Upper lobe of left lung (tissue), 6 donors: ENCODE measurements at places on chromosomes 4 and X. TPM values are rescaled to one million over a fixed set of nuclear protein-coding genes. Genes with fewer than 3 reads are reported as not detected.
A peak's percentile ranks its signal among the peaks of the same experiment; 100 is the strongest.

Gene SHOX
- total RNA-seq = not detected

Gene CT45A5
- total RNA-seq = not detected

Gene TCEAL7
- 1.8 TPM for total RNA-seq

Gene SULT1E1
- not detected for total RNA-seq

Gene GPR78
- 0.03 TPM for total RNA-seq

Gene ASMT
- not detected for total RNA-seq

Gene GAB1
- 54.3 TPM for total RNA-seq

Gene TLR3
- total RNA-seq = 1.9 TPM

GRCh38 chr4:123256901-123257300 lies 139.7 kb upstream of the SPRY1 start:
- no peak for DNase-seq

DNA sequence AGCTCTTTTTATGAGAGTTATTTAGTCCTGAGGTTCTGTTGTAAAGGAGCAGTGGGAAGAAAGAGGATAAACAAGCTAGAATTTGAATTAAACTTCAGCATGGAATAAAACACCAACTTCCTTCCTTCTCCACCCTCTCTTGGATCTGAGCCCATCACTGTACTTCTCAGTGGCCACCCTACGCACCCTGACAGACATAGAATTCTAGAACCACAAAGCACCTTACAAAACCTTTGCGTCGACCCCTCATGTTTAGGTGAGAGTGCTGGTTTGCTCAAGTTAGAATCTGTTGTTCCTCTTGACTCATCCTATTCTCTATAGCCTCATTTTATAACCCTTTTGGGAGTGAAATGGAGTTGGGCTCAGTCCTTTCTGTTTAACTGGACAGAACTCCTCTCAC lies 84.6 kb upstream of the RPL34 start:
- no peak for DNase-seq

DNA sequence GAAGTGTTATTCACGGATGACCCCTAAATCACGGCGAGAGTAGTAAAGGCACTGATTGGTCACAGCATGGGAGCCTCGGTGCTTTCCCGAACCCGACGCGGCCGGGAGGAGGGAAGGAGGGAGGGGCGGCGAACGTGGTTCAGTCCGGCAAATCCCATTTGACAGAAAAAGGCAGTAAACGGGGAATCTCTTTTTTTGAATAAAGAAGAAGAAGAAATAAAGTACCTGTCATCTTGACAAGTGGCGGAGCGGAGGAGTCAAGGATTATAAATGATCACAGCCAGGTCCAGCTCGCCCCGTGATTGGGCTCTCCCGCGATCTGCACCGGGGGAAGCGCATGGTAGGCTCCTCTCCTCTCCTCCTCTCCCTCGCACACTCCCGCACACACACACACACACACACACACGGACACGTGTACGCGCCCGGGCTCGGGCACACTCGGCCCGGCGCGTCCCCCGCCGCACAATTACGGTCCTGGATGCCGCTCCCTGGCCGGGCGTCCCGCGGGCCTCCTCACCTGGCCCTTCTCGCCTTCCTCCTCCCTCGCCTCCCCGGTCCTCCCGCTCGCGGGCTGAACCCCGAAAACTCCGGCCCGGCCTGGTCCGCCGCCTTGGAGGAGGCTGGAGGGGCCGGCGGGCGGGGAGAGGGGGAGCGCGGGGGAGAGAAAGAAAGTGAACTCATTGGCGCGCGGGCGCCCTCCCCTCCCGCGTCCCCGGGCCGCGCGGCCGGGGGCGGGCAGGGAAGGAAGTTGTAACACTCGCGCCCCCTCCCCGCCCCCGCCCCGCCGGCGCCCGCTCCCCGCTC lies 99.2 kb upstream of the TENM3 start:
- DNase-seq = no peak

- DNase-seq = peak; percentile 30
Observed at GRCh38 chrX:47143894-47144625, 442 bp downstream of the NDUFB11 start.

GRCh38 chrX:136204571-136204970 lies 46.6 kb downstream of the MAP7D3 start:
- DNase-seq = no peak

- DNase-seq = no peak
Observed at GRCh38 chrX:36443007-36443406, 523.5 kb downstream of the CFAP47 start.

DNA sequence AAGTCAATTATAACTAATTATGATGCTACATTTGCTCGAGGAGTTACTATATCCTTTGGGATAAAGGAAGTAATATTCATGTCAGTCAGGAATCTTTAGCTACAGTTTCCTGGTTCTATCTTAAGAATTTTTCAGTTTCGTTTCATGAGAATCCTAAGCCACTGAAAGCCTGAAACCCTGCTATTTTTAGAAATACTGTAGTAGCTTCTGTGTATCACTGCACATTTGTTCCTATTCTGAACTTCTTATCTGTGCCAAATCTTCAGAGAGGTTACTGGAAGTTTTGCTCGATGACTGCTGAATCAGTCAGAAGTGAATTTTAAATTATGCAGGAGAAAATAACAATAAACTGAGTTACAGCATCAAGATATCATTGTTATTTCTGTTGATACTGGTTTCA lies 249.2 kb downstream of the TENM3 start:
- DNase-seq = no peak

GRCh38 chrX:22389556-22390179 lies 117.0 kb downstream of the CBLL2 start:
- no peak for DNase-seq

GRCh38 chrX:120561634-120562568 lies 1.1 kb upstream of the CUL4B start:
- no peak for DNase-seq

- DNase-seq = no peak
Observed at GRCh38 chr4:161920304-161921052, 243.3 kb downstream of the FSTL5 start.

- no peak for DNase-seq
Observed at GRCh38 chrX:13829983-13830382, 13.1 kb upstream of the GPM6B start.

GRCh38 chrX:40267334-40268187 lies 169.8 kb upstream of the BCOR start:
- DNase-seq = no peak

GRCh38 chrX:14235004-14235403 lies 205.3 kb upstream of the GEMIN8 start:
- no peak for DNase-seq

DNA sequence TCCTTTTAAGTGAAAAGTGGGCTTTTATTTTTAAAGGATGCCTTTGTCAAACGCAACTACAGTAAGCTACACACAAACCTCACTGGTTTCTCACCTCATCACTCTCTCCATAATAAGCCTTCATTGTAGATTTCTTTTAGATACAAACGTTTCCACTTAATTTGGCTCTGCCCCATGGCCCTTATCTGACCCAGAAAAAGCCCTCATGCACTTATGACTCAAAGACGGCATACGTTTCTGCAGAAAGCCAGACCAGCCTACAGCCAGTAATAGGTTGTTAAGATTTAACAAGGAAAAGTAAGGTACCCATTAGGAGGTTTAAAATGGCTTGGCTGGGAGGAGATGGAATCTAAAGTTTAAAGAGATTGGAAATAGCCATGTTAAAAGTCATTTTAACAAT lies 914.6 kb upstream of the INTU start:
- no peak for DNase-seq

GRCh38 chr4:121674191-121674590 lies 22.6 kb downstream of the ANXA5 start:
- DNase-seq = no peak

DNA sequence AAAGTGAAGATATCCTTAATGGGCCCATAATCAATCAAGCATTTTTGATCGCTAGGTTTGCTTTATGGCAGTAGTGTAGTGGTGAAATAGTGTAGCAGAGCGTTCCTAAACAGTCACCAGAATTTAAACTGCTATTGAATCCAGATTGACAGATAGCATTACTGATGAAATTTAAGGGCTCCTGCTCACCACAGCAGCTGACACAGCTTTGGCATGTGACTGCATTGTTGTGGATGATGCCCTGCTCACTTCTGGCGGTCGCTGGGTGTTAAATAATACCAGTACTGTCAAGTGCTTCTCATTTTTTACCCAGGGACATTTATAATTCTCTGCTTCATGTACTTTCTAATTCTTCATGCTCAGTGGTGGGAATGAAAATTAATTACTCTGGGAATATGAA lies 102.0 kb upstream of the ARHGAP24 start:
- no peak for DNase-seq

- no peak for DNase-seq
Observed at GRCh38 chr4:87555773-87556619, 26.8 kb upstream of the SPARCL1 start.

- DNase-seq = no peak
Observed at GRCh38 chr4:1409079-1409478, 2.8 kb upstream of the NKX1-1 start.

- no peak for DNase-seq
Observed at GRCh38 chr4:110131916-110132315, 66.5 kb downstream of the ELOVL6 start.

GRCh38 chr4:946517-947471 lies 14.5 kb downstream of the TMEM175 start:
- DNase-seq = peak; percentile 61

DNA sequence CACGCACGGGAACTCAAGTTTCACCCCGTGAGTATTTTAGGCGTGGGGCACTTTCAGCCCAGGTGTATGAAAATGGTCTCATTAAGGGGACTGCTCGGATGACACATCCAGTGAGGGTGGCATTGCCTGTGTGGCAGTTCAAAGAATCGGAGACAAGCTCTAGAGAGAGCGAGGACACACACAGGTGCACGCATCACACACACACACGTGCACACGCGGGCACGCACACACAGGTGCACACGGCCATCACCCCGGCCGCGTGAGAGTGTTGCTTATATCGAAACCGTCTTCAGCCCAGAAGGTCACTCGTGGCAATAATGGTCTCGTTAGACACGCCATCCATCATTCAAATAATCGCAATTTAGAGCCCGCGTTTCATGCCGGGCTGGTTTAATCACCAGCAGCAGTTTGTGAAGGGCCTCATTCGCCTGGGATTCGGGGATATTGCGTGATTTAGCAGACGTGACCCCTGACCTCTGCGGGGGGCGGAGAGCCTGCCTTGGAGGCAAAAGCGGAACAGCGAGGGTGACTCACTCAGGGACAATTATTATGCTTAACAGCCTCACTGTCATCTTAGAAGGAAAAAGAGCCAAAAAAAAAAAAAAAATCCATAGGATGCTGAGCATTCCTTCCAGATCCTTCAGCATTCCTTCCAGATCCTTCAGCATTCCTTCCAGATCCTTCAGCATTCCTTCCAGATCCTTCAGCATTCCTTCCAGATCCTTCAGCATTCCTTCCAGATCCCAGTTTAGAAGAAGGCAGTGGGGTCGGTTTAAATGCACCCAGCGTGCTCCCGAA lies 89.4 kb upstream of the PPP2R3B start:
- DNase-seq = no peak

DNA sequence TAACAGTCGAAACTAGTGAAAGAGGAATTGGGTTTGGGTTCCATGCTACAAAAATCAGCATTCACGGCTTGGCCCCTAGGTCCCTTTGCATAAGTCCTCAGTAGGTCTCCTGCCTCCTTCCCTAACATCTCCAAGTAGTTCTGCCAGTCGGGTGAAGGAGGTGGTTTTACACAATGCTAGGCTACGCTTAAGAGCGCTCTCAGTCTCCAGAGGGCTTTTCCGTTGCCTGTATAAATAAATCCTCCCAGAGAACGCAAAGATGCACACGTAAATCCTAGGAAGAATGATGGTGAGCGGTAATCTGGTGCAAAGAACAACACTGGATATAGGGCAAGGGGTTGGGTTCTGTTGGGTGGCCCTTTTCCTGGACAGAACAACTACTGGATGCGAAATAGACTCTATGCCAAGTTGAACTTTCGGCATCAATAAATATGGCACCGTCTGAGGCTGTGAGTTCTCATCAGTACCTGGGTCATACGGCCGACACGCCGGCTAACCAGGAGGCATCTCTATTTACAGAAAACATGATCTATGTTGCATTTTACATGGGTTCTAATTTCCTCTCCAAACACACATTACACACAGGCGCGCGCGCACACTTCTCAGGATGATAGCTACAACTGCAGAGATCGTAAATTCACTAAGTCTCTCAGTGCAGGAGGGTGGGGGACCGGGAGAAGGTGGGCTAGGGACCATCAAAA lies 1.3 kb downstream of the CAMK2D start:
- peak; percentile 62 for DNase-seq

- DNase-seq = no peak
Observed at GRCh38 chr4:48175328-48175727, 41.3 kb upstream of the TXK start.
